ENCODE measurements at places on chromosomes 12 and 14. TPM values are rescaled to one million over a fixed set of nuclear protein-coding genes. Genes with fewer than 3 reads are reported as not detected.

The HRK gene
- total RNA-seq, result not detected

The OAS1 gene
- 41.9 TPM for total RNA-seq

- no peak overlapping the region for H3K27ac ChIP-seq
- no peaks in the 10 kb centered on the region for H3K4me1 ChIP-seq
- H3K36me3 ChIP-seq, result no peaks in the 10 kb centered on the region
- DNase-seq, result no peak
- no peak overlapping the region for H3K4me3 ChIP-seq
- H3K27me3 ChIP-seq, result no peaks in the 10 kb centered on the region
Measured at GRCh38 chr12:131671276-131671675, 39.6 kb upstream of the SFSWAP start.

- no peak for DNase-seq
- H3K36me3 ChIP-seq, result peaks cover 9% of the 10 kb centered on the region
- no peaks in the 10 kb centered on the region for H3K27me3 ChIP-seq
- H3K4me3 ChIP-seq, result no peak overlapping the region
- H3K4me1 ChIP-seq, result no peaks in the 10 kb centered on the region
- no peak overlapping the region for H3K27ac ChIP-seq
Measured at GRCh38 chr12:111462210-111462769, 56.6 kb downstream of the SH2B3 start.

DNA sequence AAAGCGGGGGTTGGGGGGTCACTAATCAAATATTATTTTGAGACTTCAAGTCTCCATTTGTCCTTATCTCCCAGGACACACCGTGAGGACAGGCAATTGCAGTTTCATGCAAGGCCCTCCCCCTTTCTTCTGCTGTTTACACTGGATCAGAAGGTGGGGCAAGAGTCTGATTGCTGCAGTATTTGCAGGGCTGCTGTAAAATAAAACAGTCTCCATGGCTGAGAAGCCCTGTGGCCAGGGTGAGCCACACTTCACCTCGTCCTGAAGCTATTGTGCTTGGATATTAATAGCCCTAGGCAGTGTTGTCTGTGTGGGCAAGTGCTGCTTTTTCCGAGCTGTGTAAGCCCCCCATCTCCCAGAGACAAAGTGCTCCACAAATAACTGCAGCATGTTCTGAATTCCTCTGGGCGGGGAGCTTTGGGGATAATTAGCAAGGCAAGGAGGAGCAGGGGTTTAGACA lies 187.4 kb upstream of the NTF3 start:
- DNase-seq, result no peak
- H3K4me3 ChIP-seq, result no peak overlapping the region
- peaks cover 6% of the 10 kb centered on the region for H3K27me3 ChIP-seq

The KLRF2 gene
- total RNA-seq, result not detected

- H3K4me3 ChIP-seq, result peak overlapping the region; percentile 94
- H3K4me1 ChIP-seq, result peaks cover 100% of the 10 kb centered on the region
- no peaks in the 10 kb centered on the region for H3K27me3 ChIP-seq
- peak overlapping the region; percentile 98 for H3K27ac ChIP-seq
Measured at GRCh38 chr12:46214668-46215436, 54.0 kb downstream of the SLC38A1 start.

DNA sequence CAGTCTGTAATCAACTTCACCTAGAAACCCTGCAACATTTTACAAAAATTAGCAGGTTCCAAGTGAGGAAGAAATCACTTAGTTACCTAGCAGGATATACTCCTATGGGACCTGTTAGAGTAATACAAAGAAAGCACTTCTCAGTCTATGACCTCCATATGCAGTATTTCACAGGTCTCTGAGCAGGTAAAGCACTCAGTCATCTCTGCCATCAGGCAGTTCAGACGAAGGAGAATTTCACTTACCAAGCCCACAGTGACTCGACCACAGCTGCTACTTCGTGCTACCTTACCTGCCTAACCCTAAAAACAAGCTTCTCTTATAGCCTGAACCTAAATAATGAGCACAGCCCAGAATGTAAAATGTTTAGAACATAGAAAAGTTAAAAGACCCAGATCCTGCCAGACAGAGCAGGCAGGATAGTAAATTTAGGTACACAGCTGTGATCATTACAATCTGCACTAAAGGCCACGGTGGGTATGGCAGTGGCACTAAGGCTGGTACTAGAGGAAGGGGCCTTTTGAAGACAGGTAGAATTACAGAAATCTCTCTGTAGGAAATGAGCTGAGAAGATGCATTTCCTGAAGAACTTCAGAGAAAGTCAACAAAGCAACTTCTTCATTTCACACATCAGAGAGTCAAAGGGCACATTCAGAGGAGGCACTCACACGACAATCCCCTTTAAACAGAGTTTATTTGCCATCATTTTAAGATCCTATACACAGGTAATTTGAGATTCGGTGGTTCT lies 35.7 kb downstream of the DCAF5 start:
- DNase-seq, result no peak
- peak overlapping the region; percentile 24 for H3K4me3 ChIP-seq
- no peaks in the 10 kb centered on the region for H3K27me3 ChIP-seq
- H3K4me1 ChIP-seq, result peaks cover 45% of the 10 kb centered on the region
- peaks cover 3% of the 10 kb centered on the region for H3K36me3 ChIP-seq

Measured in activated T-cell treated with anti-CD3 and anti-CD28 coated beads, Interleukin-2, amount 50 U/mL, for 72 hours (primary cell).